ENCODE measurements at places on chromosomes 7 and 10.

DNA sequence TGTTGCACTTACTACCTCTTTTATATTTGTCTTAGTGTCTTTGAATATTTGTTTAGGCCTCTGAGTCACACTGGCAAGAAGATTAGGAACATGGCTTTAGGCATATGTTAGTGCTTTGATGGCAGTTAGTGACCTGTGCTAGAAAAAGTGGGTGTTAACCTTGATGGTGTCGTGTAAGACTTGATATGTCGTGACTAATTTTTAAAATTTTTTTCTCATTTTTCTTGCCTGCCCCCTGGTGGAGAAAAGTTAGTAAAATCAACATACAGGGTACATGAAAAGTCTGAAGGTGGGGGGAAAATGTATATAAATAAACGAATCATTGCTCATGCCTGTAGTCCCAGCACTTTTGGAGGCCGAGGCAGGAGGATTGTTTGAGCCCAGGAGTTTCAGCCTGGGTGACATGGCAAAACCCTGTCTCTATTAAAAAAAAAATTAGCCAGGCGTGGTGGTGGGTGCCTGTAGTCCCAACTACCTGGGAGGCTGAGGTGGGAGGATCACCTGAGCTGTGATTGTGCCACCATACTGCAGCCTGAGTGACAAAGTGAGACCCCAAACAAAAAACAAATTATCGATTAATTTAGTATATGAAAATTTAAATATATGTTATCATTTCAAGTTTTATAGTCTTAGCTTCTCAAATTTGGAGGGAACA, 44.6 kb downstream of the TAX1BP1 start:
- DNase-seq: peak; percentile 44

GRCh38 chr7:139683137-139683921, 94.5 kb downstream of the HIPK2 start:
- no peak for DNase-seq

DNA sequence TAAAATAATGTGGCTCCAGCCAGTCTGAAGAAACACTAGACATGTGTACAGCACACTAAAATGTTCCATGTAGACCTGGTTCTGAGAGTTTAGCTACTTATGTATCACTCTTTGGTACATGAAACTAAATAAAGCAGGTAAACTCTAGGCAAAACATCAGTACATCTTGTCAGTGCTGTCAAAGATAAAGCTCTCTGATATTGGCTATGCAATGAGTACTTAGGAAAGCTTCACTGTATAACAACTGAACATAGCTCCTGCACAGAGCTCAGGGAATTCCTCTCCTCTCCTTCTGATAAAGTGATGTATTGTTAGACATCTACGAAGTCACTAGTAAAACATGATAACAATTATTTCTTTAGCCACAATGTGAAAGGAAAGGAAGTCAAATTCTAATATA, 3.5 kb downstream of the LRRN3 start:
- peak; percentile 63 for DNase-seq

GRCh38 chr7:131524115-131524514, 32.3 kb downstream of the PODXL start:
- no peak for DNase-seq

DNA sequence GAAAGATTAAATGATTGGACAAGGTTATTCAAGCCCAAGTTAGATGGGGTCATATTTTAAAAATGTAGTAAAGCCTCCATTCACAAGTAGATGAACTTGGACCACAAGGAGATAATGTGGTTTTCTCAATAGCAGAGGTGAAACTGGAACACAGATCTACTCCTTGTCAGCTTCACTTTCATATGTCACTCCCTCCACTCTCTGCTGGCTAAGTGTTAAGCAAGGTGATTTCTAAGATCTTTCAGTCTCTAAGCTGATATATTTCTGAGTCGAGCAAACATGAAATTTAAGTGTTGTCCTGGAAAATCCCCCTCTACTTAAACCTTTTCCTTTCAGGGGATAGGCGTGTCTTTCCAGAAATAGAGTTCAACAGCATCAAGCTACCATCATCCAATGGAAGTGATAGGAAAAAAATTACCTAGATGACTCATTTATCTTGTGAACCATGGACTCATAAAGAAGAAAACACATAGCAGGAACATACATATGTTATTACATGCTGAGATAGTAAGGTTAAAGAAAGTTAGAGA, 275.0 kb downstream of the PTEN start:
- DNase-seq: no peak

Data from cerebellar cortex (tissue), 1 donor.